ENCODE measurements at places on chromosomes 1 and 21.

DNA sequence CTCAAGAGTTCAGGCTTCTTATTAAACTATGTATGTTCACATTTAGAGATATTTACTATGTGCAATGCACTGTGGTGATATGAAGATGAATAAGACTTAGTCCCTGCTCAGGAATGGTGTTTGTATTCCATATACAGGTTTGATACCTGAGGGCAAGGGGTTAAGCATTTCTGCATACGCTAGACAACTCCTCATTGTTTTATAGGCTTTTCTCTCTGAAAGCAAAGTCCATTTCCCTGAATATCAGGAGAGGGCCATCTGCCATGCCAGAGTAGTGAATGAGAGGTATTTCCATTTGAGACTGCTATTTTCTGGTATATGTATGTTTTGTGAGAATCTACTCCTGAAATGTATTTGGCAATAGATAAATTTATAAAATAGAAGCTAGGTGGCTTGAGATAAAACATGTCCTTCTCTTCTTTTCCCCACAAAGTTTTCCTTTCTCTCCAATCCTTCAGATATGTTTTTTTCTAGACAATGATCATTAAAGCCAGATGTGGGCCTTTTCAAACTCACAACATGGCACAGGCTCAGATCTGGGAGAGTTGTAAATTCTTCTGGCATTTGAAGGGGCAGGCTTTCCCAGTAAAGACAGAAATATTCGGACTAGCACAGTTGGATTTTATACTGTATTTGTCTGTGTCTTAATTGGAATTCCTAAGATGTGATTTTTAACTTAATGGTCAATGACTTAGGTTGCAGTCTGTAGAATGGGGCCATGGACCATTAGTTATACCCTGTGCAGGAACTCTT, 73.3 kb upstream of the WDR26 start:
- DNase-seq = no peak

DNA sequence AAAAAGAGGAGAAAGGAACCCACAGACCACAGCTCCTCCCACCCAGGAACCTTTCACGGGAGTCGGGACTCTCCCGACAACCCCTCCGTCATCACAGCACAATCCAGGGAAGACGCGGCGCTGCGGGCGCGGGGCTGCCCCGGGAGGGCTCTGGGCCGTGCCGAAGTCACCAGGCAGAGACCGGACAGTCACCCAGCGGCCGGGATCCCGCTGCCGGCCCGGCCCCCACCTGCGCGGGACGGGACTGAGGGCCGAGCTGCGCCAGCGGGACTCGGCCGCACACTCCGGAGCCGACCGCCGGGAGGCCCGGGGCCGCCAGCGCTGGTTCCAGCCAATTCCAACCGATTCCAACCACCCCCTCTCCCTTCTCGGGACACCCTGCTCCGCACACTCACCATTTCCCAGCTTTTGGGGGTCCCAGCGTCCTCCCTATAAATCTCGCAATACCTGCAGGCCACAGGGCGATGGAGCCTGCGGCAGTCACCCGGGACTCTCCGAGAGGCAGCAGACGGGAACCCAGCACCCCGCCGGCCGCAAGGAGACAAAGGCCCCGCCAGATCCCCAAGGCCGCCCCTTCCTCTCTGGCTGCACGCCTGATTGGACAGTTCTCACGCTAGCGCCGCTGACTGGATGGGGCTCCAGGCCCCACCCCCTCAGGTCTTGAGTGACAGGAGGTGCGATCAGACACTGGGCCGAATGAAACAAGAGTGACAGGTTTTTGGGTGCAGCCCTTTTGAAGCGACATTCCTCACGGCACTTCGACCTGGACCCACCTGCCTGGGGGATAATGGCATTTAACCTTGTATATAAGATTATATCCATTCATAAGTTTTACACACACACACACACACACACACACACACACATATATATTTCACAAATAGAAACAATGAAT, at the start of gene ZNF695:
ZNF695 (minus strand) TSS at position 547 of the 895 bp plus-strand sequence; CDS start at position 398, 149 bp downstream.
- peak; percentile 88 for DNase-seq

DNA sequence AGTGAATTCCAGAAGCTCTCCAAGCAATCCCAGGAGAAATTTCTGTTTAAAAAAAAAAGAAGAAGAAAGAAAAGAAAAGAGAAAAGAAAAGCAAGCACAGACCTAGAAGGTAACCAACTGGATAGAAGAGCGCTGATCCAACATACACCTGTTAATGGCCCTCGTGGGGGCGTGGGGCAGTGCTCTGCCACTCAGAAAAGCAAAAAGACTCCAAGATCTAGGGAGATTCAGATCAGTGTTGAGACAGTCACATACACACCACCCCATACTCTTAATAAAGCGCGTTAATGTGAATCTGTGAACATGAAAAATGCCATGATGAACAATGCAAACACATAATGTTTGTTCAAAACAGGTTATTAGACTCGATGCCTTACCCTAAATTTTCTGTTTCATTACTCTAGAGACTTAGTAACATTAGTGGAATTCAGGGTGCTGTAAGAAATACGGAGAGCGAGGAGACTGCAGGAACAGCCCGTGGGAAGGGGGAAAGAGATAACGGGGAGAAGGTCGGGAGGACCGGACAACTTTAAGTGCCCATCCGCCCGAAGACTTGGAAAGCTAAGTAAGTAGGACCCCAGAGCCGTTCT, 406 bp downstream of the NME7 start:
- DNase-seq = no peak

GRCh38 chr1:229579059-229579673, 20.7 kb upstream of the ABCB10 start:
- DNase-seq = peak; percentile 83

DNA sequence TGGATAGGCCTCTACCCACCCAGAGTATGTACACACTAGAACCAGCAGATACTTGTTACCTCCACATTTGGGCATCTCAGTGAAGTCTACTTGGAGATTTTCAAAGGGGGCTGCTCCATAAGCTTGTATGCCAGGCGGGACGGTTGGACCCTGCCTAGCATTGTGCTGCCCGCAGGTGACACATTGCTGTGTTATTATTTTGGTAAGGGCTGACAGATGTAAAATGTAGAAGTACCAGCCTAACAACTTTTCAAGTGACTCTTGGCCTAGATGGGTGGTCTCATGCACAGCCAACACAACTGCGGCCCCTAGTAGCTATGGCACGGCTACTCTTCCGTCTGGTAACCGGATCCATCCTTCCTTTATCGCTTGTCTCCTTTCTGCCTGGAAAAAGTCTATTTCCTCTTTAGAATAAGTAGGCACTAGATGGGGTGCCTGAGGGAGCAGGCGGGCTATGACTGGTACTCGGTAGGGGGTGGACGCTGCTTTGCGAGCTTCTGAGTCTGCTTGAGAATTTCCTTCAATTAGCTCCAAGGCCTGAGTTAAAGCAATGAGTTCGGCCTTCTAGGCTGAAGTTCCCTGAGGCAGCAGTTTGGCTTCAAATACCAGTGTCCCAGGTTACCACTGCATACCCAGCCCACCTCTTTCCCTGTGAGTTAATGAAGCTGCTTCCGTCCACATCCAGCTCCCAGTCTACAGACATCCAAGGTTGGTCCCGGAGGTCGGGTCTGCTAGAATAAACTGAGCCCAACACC, 405.3 kb downstream of the TGFB2 start:
- no peak for DNase-seq

GRCh38 chr1:64184003-64184440, 19.4 kb upstream of the UBE2U start:
- no peak for DNase-seq

DNA sequence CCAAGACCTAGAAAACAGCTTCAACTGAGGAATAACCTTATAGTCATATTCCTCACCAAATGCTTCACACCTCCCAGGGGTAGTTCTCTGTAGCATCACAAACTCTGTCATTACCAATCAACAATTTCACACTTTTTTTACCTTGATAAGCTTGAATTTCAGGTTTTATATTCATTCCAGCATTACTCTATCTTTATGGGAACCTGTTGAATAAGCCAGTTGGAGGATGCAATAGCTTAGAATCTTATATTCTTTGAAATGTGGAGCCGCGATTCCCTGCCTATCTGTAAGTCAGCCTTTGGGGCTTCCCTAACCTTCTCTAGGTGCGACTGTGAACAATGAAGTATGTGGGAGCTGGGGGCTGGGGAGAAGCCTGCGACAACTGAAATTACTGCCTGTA, 145.4 kb downstream of the GREM2 start:
- no peak for DNase-seq

GRCh38 chr1:15513192-15513591, 10.8 kb downstream of the CASP9 start:
- DNase-seq = no peak

- DNase-seq = no peak
These were observed 297.9 kb downstream of the GRIK1 start for GRCh38 chr21:29641635-29642550.

DNA sequence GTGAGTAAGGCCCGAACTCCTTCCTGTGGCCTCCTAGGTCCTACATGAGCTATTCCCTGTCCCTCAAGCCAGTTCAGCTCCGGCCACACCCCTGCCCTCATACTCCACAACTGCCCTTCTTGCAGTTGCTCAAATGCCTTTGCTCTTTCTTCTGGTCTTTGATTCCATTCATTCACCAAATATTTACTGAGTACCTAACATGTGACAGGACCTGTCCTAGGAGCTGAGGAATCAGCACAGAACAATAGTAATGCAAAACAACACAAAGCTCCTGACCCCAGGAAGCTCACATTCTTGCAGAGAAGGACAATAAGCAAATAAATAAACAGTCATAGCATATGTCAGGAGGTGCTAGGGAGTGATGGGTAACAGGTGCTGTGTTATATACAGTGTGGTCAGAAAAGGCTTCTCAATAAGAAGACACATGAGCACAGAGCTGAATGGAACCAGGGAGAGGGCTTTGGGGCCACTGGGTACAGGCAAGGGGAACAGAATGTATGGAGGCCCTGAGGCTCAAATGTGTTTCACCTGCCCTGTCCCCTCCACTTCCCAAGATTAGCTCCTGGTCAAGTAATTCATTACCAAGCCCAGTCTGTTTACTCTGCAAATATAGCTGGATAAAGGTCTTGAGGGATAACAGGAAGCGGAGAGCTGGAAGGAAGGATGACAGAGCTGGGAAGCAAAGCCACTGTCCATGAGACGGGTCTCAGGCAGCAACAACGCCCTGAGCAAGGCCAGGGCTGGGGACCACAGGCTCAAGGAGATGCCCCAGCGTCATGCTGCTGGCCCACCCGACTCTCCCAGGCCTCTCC, 145.1 kb downstream of the CSMD2 start:
- no peak for DNase-seq

- DNase-seq = no peak
These were observed 59.2 kb downstream of the WNT9A start for GRCh38 chr1:227888404-227889046.

DNA sequence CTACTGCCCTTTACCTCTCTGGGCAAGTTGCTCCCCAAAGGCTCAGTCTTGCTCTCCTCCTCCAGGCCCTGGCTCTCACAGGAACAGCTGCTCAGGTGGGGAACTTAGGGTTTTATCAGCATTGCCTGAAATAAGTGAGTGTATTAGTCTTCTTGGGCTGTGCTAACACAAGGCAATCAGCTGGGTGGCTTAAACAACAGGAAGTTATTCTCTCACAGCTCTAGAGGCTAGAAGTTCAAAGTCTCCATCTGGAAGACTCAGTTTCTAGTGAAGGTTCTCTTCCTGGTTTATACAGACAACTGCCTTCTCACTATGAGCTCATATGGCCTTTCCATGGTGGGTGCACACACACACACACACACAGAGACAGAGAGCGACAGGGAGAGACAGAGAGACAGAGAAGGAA, 2.8 kb upstream of the CD1C start:
- peak; percentile 80 for DNase-seq

DNA sequence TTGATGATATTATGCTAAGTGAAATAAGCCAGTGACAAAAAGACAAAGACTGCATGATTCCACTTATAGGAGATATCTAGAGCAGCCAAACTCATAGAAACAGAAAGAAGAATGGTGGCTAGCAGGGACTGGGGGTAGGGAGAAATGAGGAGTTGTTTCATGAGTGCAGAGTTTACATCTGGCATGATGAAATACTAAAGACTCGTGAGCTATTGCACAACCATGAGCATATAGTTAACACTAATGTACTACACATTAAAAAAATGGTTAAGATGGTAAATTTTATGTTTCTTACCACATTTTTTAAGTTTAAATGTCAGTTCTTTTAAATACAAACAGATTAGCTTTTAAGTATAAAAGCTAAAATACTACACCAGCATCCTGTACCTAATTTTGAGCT, 57.8 kb downstream of the ESRRG start:
- DNase-seq = peak; percentile 86

DNA sequence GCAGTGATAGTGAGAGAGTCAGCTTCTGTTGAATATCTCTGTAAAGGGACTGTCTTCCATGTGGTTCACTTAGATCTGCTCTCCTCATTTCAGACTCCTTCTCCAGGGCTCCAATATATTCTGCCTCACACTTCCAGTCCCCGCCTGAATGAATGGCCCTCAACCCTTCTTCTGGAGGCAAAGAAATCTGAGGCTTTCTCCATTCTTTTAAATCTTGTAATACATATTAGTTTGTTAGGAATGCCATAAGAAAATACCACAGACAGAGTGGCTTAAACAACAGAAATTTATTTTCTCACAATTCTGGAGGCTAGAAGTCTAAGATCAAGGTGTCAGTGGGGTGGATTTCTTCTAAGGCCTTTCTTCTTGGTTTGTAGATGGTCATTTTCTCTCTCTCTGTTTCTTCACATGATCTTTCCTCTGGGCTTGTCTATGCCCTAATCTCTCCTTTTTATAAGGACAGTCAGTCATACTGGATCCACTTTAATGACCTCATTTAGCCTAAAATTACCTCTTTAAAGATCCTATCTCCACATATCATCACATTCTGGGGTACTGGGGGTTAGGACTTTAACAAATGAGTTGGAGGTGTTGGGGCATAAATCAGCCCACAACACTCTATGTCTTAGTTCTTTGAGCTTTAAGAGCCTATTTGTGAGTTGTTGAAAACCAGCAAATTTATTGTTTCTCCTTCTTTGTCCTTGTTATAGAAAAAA, 128.5 kb upstream of the KCNK2 start:
- no peak for DNase-seq

GRCh38 chr1:156658945-156659574, 17.1 kb downstream of the BCAN start:
- DNase-seq = no peak

- no peak for DNase-seq
These were observed 37.0 kb downstream of the CAPN9 start for GRCh38 chr1:230784163-230784562.

Measured in MV-4-11 (cell line).